Natural killer cell (primary cell): ENCODE measurements at places on chromosomes 13 and 19. TPM values are rescaled to one million over a fixed set of nuclear protein-coding genes. Genes with fewer than 3 reads are reported as not detected.

DNA sequence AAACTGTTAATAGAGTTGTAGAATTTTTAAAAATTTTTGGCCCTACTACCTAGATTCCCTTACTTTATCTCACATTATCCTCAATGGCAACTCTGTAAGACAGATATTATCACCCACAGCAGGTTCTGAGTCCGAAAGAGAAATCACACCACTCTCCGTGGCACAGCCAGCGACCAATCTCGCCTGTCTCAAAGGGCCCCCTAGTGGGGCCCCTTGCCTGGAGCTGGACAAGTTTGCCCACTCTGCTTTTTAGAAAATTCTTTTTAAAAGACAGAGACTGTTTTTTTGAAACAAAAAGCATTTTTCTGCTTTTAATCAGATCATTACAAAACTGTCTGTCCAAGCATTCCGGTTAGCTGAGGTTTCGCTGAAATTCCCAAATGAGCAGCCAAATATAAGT, 21.7 kb downstream of the PHF11 start:
- no peak overlapping the region for H3K27ac ChIP-seq
- DNase-seq, result no peak
- no peaks in the 10 kb centered on the region for H3K27me3 ChIP-seq
- H3K36me3 ChIP-seq, result peaks cover 71% of the 10 kb centered on the region

DNA sequence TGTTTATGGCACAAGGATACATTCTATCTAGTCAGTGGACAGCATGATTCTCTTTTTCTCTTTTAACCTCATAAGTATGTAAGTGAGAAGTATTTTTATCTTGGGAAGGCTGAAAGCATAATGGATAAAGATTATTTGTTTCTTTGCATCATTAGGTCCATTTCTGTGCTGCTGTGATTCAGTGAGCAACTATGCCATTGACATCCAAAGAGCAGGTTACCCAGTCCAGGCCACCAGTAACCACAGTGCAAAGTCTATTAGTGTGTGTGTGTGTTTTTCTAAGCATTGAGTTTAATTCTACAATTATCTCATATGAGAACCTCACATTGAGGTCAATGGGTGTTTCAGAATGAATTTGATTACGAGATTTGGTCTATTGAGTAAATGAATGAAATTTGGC, 158.8 kb upstream of the DACH1 start:
- no peak overlapping the region for H3K4me3 ChIP-seq
- no peak overlapping the region for H3K27ac ChIP-seq
- H3K36me3 ChIP-seq, result no peaks in the 10 kb centered on the region
- H3K27me3 ChIP-seq, result no peaks in the 10 kb centered on the region
- no peak for DNase-seq

DNA sequence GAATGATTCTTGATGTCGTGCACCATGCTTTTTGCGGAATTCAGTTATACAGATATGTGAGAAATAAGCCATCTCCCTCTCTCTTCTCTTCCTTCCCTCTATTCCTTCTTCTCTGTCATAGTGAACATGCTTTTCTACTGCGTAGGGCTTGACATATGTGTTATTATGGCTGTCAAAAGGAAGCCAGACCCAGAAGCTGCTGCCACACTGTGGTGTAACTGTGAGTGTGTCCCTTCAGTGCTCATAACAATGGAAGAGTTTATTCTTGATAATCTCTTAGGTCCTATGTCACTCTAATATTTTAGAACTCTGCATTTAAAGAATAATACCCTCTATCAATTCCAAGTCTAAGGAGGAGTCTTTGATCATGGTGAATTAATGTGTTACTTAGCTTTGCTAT, 208.9 kb upstream of the TMTC4 start:
- no peak for DNase-seq
- H3K27ac ChIP-seq, result no peak overlapping the region
- no peak overlapping the region for H3K4me3 ChIP-seq

GRCh38 chr19:35986664-35987570, 8.1 kb upstream of the SDHAF1 start:
- no peaks in the 10 kb centered on the region for H3K36me3 ChIP-seq
- H3K4me3 ChIP-seq, result no peak overlapping the region
- no peak for DNase-seq
- no peak overlapping the region for H3K27ac ChIP-seq
- peaks cover 9% of the 10 kb centered on the region for H3K4me1 ChIP-seq

- no peaks in the 10 kb centered on the region for H3K4me1 ChIP-seq
- peaks cover 48% of the 10 kb centered on the region for H3K36me3 ChIP-seq
- no peak overlapping the region for H3K4me3 ChIP-seq
- no peak for DNase-seq
- H3K27ac ChIP-seq, result no peak overlapping the region
Measured at GRCh38 chr19:34375598-34375997, 10.6 kb downstream of the GPI start.

DNA sequence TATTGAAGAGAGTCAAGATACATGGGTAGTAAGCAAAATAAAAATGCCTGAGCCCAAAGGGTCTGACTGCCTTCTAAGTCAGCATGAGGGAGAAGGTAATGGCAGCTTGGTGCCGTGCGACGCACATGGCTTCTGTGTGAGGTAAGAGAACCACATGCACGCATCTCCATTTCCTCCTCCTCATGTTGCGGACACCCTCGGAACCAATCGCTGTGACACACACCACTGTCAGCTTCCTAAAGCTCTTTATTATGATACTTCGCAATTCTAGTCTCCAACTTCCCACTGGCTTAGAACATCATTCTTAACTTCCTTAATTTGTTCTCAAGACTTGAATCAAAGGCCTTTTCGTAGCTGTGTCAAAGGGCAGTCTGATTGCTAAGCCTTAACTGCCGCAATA, 170.1 kb downstream of the OXGR1 start:
- H3K4me3 ChIP-seq, result no peak overlapping the region
- H3K27me3 ChIP-seq, result no peaks in the 10 kb centered on the region
- no peak for DNase-seq
- no peaks in the 10 kb centered on the region for H3K36me3 ChIP-seq
- no peak overlapping the region for H3K27ac ChIP-seq

DNA sequence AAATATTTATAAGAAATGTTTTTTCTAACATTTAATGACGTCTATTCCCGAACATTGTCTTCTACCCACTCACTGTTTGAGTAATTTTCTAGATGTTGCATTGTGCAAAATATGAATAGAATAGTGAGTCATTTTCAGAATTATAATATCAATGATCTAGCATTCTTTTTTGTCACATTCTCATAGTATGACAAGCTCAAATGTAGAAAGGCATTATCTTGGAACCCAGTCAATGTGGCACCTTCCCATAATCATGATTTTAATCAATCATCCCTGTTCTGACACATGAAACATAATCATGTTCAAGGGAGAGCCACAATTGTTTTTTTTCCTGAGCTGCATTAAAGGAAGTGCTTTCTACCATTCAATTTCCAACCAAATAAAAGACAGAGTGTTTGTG, 265.8 kb downstream of the OXGR1 start:
- no peaks in the 10 kb centered on the region for H3K27me3 ChIP-seq
- no peaks in the 10 kb centered on the region for H3K4me1 ChIP-seq
- H3K27ac ChIP-seq, result no peak overlapping the region

- H3K36me3 ChIP-seq, result no peaks in the 10 kb centered on the region
- H3K4me1 ChIP-seq, result no peaks in the 10 kb centered on the region
- no peak for DNase-seq
- H3K27ac ChIP-seq, result no peak overlapping the region
Measured at GRCh38 chr13:53405616-53406015, 377.0 kb downstream of the OLFM4 start.

Gene SIAH3
- not detected for total RNA-seq

Gene LMTK3
- 1.9 TPM for total RNA-seq

Gene MEIS3
- not detected for total RNA-seq

Gene TGFBR3L
- total RNA-seq, result 4.6 TPM

Gene LGI4
- total RNA-seq, result 0.72 TPM

Gene TPTE2
- total RNA-seq, result not detected
